ENCODE measurements at places on chromosomes 2 and 18.

DNA sequence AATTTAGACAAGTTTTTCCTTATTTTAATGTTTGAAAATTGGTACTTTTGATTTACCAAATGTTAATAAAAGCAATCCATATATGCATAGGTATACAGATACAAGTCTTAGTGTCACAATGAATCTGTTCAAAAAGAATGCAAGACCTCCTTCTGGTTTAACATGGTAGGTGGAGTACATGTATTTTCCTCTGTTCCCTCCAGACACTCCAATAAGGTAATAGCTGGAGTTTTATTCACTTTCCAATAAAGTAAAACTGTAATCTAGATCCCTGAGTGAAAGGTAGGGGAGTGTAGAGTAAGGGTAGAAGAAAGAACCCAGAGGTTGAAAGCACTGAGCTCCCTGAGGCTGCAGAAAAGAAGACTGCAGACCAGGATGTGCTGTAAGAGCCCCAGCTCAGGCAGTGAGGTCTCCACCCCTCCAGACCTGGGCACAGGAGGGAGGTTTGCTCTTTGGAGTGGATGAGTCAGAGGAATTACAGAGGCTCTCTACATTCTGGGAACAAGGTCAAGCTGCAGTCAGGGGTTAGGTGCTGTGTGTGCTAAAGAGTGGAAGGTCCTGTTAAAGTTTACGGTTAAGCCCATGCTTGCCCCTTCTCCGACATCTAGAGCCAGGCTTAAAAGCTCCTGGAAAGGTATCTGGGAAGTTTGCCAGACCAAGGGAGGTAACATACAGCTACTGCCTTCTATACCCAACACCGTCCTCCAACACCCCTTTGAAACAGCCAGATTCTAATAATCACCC is 27.6 kb upstream of the STAT1 start:
- DNase-seq, result no peak

DNA sequence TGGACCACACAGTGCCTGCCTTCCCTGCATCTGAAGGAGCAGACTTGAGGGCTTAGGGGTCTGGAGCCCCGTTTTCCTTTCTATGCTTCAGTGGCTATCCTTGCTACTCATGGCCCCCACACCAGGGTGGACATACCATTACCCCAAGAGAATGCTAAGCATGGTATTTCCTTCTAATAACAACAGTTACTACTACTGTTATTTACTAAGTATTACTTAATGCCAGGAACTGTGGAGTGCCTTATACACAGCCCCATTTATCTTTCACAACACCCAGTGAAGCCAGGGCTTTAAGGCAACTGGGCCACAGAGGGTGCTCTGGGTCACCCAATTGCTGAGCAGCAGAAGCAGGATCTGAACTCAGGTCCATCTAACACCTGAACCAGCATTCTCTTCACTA is 5.8 kb upstream of the PAX8 start:
- no peak for DNase-seq

DNA sequence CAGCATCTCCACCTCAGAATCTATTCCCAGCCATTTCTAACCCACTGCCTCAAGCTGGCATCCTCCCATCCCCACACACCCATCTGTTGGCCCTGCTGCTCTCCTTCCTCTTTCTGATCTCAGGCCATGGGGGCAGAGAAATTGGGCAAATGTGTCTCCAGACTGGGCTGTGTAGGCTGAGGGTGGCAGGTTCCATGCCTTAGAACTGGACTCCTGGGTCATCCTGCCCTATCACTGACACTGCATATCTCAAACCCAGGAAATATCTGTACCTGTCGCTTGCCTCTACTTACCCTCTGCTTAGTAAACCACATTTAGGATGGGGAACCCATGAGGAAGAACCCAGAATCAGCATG is 1.8 kb downstream of the WNT10A start:
- no peak for DNase-seq

DNA sequence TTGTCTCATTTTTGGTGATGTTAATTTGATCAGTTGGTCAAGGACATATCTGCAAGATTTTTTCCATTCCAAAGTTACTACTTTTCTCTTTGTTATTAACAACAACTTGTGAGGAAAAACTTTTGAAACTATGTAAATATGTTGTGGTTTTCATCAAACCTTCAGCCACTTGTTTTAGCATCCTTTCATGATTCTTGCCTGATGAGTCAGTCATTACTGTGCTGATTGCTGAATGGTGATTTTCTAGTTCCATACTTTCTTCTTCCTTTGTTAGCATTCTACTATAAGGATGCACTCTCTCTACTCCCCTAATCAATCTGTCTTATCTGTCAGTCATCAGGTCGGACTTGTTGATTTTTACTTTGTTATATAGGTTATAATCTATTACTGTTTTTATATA is 10.9 kb downstream of the TMEM87B start:
- no peak for DNase-seq

DNA sequence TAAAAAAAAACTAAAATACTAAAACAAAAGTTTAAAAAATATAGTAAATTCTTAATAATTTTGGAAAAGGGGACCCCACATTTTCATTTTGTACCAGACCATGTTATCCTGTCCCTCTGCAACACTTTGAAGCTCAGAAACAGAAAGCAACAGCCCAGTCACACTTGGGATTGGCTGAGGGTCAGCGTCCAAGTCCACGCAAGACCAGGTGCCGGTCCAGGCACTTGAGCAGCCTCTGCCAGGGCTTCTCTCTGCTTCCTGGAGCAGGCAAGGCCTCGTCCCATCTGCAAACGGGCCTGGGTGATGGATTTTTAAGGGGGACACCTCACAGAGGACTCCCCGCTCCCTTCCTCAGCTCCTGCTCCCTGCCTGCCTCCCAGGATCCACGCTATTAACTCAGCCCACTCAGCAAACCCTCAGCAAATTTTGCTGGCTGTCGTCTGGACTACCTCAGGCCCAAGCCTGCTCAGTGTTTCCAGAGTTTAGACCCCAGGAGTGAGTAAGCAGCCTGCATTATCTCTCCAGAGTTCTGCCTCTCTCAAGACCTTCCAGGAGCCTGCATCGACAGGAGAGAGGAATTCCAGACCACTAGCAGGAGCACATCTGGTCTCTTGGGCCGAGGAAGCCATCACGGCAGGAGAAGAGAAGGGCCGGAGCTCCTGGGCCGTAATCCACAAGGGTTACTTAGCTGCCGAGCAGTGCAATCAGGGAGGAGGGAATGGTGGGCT is 88.7 kb upstream of the STPG4 start:
- DNase-seq, result no peak

DNA sequence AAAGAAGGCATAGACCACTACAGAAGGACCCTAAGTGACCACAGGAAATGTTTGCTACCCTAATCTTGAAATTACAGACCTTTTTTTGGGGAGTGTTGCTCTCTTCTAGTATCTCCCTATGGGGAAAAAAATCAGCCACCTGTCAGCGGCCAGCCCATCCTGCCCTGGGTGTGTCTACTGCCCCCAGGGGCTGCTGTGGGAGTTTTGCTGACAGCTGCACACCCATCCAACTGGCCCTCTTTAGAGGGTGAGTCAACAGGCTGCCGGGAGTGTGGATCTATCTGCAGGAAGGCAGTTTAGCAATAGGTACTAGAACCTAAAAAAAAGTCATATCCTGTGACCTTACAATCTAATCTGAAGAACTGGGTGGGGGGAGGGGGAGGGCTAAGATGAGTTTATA is 796 bp upstream of the DYSF start:
- DNase-seq, result no peak

DNA sequence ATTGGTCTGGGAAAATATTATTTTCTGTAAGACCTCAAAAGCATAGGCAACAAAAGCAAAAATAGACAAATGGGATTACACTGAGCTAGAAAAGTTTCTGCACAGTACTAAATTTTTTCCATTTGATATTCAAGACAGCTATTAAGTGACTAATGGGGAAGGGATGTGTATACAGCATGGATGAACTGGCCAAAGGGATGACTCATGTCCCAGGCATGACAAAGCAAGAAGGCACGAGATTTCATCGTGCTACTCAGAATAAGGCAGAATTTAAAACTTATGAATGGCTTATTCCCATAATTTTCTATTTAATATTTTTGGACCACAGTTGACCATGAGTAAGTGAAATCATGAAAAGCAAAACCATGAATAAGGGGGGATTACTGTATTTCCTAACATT is 1250.1 kb upstream of the GYPC start:
- DNase-seq, result no peak

GRCh38 chr2:44707945-44708660 is 233.4 kb upstream of the SIX3 start:
- no peak for DNase-seq

DNA sequence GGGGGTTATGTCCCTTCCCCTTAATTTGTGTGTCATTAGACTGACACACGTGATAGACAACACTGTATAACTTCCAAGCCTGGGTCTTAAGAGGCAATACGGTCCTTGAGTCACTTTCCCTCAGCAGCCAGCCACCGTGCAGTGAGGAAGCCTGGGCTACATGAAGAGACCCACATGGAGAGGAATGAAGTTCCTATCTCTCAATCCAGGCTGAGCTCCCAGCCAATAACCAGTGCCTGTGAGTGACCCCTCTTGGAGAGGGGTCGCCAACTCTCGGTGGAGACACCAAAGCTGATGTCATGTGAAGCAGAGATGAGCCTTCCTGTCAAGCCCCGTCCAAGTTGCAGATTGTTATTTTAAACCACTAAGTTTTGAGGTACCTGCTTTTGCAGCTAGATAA is 5.7 kb upstream of the WDSUB1 start:
- DNase-seq, result no peak

- no peak for DNase-seq
Observed at GRCh38 chr2:191612496-191612895, 65.4 kb upstream of the NABP1 start.

DNA sequence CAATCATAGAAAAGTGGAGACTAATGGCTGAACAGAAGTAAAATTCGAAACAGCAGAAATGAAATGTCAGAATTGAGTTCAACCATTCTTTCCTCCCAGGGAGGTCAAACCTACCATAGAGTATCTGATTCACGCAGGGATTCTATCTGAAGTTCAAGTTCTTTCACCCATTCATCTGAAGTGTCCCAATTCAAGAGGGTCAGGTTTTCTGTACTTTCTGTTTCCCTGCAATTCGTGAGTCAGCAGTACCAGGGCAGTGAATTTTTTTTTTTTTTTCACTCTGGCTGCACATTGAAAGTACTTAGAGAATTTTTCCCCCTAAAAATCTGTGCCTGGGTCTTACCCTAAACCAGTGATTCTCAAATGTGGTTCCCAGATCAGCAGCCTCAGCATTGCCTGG is 40.9 kb upstream of the CCDC88A start:
- no peak for DNase-seq

DNA sequence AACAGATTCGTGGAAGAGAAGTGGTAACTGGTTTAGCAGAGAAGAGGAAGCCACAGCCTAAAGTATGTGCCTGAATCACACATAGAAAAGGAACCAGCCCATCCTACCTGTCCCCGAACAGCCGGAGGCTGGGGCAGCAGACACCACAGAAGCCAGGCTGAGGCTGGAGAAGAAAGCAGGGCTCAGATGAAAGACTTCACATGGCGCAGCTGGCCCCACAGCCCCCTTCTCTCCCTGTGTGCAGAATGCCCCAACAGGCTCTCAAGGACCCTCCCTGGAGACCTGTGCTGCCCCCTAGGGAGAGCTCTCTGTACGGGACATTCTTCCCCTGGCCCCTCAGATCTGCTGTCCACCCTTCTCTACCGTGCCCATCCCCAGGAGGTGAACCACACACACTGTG is 83.5 kb upstream of the RAB12 start:
- DNase-seq, result no peak

DNA sequence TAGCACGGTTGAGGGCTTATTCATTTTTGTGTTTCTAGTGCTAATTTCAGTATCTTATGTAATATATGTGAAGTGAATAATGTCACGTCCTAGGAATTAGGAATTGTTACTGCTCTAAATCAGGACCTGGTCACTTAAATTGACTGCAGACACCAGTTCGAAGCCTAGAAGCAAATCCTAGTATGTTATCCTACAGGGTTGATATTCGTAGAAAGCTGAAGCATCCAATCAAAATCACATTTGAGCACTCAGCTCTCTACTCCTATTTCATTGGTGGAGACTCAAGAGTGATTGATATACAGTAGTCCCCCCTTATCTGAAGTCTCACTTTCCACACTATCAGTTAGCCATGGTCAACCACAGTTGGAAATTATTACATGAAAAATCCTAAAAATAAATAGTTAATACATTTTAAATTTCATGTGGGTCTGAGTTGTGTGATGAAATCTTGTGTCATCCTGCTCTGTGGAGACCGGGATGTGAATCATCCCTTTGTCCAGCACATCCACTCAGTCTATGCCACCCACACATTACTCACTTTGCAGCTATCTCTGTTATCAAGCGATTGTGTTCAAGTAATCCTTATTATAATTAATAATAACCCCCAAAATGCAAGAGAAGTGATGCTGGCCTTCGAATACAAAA is 35.2 kb upstream of the SCN9A start:
- no peak for DNase-seq

GRCh38 chr2:171407676-171408044 is 26.1 kb downstream of the METTL8 start:
- DNase-seq, result no peak

DNA sequence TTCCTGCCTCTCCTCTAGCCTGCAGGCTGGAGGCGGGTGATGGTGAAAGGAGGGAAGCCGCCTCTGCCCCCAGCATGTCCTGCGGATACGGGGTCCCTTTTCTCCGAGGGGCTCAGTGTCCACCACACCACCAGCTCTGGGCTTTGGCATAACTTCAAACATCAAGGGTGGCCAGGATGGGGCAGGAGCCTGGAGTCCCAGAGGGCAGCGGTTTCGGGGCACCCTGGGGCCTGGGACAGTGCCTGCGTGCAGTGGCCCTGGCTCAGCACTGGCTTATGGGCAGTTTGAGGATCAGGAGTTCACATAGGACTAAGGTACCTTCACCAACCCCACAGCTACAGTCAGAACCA is 85.5 kb upstream of the GPC1 start:
- DNase-seq, result no peak

GRCh38 chr18:42636309-42636708 is 479.2 kb downstream of the RIT2 start:
- no peak for DNase-seq
